Activated CD4-positive, alpha-beta T cell treated with anti-CD3 and anti-CD28 coated beads, Interleukin-2, amount 50 U/mL, for 24 hours (primary cell): ENCODE measurements at places on chromosomes 1 and 21.

GRCh38 chr1:236016083-236016482 lies 48.8 kb downstream of the NID1 start:
- no peak for DNase-seq

DNA sequence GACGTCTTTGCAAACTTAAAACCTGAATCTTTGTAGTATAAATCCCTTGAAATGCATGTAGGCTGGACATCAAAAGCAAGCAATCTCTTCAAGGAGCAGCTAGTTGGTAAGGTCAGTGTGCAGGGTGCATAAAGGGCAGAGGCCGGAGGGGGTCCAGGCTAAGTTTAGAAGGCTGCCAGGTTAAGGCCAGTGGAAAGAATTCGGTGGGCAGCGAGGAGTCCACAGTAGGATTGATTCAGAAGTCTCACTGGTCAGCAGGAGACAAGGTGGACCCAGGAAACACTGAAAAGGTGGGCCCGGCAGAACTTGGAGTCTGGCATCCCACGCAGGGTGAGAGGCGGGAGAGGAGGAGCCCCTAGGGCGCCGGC lies 390 bp upstream of the PCSK9 start:
- no peak for DNase-seq

DNA sequence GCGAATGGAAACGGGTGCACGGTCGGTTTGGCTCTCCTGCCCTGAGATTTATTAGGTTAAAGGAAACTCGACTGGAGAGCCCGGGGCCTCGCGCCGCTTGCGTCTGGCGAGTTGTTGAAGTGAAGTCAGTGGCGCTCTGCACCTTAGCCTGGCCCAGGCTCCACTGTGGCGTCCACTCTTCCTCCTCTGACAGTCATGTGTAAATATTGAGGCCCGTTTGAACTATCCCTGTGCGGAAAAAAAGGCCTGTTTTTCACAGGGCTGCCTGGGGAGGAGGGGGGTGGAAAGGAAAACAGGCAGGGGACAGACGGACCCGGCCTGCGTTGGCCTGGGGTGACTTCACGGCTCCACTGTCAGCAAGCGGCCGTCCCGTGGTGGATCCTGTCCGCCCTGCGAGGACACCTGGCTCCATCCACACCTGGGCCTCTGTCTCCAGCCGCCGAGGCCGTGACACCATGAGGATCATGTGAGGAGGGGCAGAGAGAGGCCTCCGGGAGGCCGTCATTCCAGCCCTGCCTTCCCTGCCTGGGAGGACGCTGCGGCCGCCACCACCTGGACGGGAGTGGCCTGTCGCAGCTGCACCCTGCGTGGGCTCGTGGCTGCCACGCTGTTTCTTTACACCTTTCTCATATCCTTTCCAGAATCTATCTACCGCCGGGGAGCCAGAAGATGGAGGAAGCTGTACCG lies 59.8 kb downstream of the FAAP20 start:
- DNase-seq = no peak

GRCh38 chr1:175839779-175840669 lies 96.6 kb upstream of the TNR start:
- no peak for DNase-seq

DNA sequence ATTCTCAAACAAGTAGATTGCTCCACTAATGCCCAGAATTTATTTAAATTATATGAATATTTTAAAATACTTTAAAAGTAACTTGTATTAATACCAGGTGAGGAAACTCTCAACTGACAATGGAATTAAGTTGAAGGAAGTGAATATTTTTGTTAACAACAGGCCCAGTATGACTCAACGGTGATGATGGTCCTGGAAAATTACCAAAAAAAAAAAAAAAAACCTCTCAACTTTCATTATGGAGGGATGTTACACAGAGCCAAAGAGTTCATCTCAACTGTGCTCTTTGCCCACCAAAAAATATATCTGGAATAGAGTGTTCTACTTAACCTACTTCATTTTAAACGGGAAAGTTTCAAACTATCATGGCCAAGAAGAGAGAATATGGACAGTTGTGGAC lies 28.3 kb downstream of the CFH start:
- DNase-seq = no peak

DNA sequence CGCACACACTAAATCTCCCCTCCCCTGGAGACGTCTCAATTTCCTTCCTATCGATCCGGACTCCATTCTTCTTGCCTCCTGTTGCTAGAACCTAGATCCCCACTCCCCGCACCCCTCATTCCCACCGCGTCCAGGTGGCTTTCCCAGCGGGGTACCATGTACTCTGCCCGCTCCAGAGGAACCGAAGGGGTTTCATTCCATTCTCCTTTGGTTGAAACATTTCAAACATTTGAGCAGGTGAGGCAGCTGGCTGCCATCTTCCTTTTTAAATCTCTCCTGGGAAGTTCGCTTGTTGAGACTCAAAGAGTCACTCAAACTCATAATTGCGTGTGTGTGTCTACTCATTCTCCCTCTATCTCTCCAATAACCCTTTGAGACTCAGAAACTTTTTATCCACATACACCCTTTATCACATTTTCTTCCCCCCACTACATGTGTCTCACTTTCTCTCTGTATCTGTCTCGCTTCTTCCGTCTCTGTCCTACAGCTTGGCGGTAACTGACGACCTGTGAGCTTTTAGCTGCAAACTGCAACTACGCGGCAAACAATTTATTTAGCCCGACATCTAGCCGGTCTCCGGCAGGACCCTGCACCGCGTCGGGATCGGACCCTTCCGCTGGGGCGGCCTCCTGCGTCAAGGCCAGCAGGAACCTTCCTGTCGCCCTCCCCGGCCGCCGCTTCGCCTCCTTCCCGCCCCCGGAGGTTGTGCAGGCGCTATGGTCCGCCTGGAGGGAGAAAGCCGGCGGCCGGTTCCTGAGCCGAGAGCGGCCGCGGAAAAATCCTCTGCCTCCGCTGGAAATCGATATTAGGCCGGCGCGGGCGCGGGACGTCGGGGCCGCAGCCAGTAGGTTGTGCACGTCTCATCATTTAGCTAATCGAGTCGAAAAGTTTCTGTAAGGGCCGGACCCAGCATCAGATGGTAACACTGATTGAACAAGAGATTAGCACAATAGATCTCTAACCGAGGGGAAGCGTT lies 3.0 kb upstream of the FOXD3 start:
- no peak for DNase-seq

DNA sequence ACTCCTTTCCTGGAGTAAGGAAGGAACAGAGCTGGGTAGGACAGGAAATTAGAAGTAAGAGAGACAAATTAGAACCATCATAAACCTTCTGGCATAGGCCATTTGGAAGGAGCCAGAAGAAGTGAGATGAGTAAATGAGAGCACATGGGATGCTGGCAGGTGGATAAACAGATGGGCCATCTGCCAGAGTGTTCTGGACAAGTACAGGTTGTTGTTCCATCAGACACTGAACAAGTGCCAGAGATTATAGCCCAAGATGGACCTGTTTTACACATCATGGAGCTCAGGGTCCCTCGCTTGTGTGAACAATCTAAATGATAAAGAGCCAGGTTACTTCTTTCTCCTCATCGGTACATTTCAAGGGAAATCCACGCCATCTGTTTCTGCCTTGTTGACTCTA lies 200.3 kb downstream of the HHIPL2 start:
- no peak for DNase-seq

- DNase-seq = no peak
These were observed 22.5 kb downstream of the NSUN4 start for GRCh38 chr1:46363121-46363520.

GRCh38 chr1:192698731-192699130 lies 62.8 kb downstream of the RGS13 start:
- DNase-seq = no peak

DNA sequence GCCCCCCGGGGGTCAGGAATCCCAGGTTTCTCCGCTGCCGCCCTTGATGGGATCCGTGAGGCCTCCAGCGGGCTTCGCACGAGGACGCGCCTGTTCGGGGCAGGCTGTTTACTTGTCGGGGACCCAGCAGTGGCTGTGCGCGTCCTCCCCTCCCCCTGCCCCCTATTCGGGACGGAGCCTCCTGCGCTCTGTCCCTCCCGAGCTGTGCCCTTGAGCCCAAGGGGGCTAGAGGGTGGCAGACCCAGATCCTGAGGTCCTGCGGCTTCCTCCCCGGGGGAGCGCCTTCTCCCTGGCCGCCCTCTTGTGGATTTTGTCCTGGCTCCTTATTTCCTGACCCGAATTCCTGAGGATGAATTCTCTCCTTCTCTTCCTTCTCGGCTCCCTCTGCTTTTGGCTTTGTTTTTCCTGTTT lies 38.4 kb downstream of the PIK3CD start:
- no peak for DNase-seq

- DNase-seq = no peak
These were observed 5.6 kb upstream of the CTPS1 start for GRCh38 chr1:40973912-40974311.

- no peak for DNase-seq
These were observed 6.9 kb downstream of the LYST start for GRCh38 chr1:235859789-235860188.

DNA sequence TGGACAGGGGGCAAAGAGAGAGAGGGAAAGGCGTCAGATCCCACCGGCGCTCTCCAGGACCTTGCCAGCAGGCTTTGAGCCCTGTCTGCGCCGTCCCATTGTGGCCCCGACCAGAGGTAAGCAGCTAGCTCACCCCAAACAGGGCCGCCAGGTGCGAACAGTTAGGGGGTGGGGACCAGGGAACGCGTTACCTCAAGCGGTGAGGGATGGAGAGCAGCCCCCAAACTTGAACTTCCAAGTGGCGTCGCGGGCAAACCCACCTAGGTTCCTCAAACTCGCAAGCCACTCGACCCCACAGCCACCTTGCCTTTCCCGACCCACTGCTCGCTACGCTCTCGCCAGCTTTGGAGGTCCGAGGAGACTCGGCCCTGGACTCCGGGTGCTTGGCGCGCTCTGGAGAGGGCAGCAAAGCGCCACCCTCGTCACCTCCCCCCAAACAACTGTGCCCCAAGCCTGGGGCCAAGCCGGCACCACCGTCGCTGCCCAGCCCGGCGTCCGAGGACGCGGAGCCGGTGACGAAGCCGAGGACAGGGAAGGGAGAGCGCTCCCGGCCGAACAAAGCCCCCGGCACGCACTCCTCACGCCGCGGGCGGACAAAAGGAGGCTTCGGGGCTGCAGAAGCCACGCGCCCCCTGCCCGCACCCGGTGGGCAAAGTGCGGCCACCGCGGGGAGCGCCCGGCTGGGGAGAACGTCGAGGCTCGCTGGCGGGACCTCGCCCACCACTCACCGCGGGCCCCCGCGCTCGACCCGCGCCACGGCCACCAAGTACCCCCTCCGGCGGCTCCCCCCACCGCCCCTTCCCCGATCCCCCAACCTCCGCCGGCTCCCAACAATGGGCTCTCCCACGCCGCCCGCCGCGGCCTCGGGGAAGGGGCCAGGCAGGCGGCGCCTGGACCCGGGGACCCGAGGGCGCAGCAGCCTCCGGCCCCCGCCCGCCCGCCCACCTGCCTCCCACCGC lies 976 bp downstream of the SSBP3 start:
- no peak for DNase-seq

- DNase-seq = no peak
These were observed 134.6 kb upstream of the PDE4B start for GRCh38 chr1:65658122-65658521.

- DNase-seq = no peak
These were observed 98.7 kb upstream of the PRMT6 start for GRCh38 chr1:106957795-106958194.

DNA sequence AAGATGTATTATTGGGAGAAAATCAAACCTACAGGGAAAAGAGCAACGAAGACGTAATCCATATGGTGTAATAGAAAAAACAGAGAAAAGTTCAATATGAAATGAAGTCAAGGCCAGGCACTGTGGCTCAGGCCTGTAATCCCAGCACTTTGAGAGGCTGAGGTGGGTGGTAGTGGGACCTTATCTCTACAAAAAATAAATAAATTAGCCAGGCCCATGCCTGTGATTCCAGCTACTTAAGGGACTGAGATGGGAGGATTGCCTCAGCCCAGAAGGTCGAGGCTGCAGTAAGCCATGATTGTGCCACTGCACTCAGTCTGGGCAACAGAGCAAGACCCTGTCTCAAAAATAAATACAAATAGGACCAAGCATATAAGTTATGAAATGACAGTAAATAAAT lies 11.4 kb downstream of the DESI2 start:
- DNase-seq = no peak

GRCh38 chr1:243882276-243882675 lies 32.2 kb upstream of the AKT3 start:
- DNase-seq = no peak

DNA sequence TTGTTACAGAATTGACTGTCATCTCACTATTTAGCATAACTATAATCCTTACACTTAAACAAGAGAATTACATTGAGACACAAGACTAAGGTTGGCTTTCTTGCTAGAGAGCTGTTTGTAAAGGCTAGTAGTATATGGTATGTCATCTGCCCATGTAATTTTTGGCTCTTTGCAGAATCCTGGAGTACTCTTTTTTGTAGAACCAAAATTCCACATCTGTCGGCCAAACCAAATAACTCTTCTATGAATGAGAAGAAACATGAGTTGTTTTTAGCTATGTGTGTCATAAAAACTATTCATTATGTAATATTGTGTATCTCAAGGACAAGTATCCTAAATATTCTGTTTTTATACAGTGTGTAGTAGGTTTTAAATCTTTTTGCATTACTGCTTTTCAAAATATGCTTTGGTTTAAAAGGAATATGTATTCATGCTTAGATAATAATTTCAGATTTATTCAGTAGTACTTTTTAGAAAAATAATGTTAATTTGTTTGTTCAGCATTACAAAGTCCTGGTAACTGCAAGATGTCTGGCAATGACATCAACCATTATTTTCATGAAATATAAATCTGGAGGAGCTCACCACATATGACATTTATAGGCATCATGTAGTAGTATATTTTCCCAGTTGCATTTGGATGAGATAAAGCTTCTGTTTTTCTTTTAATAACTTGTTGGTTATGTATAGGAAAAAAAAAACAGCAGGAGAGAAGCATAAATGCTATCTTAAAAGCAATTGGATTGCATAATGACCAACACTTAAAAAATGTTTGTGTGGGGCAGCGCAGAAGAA lies 159.8 kb downstream of the HS2ST1 start:
- DNase-seq = no peak
